ENCODE measurements at places on chromosomes 6 and 20.

DNA sequence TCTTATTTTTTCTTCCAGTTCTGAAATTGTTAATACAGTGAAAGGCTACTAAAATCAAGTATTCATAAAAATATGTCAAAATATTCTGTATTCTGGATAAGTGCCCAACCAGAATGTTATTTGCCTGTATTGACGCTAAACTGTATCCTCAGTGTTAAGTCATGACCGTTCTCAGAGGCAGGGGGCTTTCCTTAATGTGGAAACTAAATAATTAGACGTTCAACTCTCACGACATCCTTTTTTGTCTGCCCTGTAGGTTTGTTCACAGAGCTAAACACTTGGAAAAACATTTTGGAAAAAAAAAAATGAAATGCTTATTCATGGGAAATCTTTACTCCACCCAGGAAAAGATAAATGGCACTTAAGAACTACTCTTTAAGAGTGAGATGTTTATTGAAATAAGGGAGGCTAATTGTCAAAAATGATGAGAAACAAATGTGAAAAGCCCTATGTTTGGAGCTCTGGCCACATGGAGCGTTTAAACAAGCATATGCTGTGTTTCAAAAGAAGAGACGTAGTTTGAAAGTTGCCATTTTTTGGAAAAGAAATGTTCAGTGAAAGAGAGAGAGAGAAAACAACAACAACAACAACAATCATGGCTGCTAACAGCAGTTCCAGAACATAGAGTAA lies 453.1 kb upstream of the MARCKS start:
- no peak for DNase-seq

DNA sequence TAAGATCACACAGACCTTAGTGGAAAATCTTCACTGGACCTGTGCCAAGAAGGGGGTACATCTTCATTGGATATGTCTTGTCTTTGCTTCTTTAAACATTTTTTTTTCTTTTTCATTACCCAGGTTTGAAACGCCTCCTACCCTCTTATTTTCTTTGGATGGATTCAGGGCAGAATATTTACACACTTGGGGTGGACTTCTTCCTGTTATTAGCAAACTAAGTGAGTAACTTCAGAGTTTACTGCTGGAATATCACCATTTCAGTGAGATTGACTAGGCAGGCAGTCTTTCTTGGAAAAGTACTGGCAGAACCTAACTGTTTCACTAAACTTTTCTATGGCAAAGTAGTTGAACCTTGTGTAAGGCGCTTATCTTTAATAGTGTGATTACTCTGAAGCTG lies 47.0 kb downstream of the ENPP1 start:
- no peak for DNase-seq

DNA sequence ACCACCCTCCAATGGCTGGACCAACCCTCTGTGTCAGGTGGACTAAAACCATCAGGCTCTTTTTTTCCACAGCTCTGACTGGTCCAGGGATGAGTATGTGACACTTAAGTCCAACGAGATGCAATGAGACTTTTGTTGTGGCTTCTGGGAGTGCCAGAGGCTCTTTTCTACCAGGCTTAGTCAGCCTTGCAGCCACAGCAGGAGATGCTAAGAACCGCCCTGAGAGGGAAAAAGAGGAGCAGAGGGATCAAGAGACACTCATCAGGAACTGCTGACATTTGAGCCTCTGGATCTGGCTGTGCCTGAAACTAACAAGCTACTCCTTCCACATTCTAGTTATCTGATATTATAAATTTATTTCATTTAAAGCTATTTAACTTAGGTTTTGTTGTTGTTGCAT lies 270.9 kb upstream of the SULF2 start:
- DNase-seq, result no peak

DNA sequence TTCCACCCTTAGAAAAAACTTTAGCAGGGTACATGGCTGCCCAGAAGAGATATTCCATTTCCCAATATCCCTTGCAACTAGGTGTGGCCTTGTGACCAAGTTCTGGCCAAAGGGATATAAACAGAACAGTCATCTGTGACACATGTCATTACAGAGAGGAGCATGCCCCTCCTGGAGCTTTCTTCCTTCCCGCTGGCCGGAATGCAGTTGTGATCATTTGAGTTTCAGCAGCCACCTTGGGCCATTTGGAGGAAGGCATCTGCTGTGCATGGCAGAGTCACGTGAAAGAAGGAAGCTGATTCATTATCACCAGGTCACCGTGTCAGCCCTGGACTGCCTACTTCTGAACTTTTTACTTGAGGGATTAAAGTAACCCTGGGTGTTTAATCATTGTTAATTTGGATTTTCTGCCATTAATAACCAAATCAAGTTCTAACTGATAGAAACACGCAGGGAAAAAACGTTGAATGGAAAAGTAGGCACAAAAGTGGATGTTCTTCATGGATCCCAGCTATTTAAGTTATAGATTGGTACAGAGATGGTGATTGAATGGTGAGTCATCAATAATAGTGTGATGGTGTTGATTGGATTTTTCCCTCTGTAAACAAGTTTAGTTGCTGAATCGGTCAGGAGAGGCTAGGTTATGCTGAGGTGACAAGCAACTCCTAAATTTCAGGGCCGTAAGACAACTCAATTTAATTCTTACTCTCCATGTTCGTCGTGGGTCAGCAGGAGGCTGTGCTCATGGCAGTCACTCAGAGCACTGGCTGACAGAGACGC lies 80.7 kb upstream of the CCDC167 start:
- DNase-seq, result no peak

- DNase-seq, result no peak
Observed at GRCh38 chr6:118148561-118148960, 241.5 kb downstream of the SLC35F1 start.

- DNase-seq, result peak; percentile 56
Observed at GRCh38 chr6:49713346-49713745, at the start of gene CRISP2. Gene CRISP2 (minus strand): TSS chr6:49713543. CDS start chr6:49709196, 4,347 bp downstream.

- DNase-seq, result no peak
Observed at GRCh38 chr6:166987930-166988329, 11.3 kb upstream of the CEP43 start.

GRCh38 chr6:72622094-72622940 lies 453 bp downstream of the KCNQ5 start:
- DNase-seq, result peak; percentile 80

DNA sequence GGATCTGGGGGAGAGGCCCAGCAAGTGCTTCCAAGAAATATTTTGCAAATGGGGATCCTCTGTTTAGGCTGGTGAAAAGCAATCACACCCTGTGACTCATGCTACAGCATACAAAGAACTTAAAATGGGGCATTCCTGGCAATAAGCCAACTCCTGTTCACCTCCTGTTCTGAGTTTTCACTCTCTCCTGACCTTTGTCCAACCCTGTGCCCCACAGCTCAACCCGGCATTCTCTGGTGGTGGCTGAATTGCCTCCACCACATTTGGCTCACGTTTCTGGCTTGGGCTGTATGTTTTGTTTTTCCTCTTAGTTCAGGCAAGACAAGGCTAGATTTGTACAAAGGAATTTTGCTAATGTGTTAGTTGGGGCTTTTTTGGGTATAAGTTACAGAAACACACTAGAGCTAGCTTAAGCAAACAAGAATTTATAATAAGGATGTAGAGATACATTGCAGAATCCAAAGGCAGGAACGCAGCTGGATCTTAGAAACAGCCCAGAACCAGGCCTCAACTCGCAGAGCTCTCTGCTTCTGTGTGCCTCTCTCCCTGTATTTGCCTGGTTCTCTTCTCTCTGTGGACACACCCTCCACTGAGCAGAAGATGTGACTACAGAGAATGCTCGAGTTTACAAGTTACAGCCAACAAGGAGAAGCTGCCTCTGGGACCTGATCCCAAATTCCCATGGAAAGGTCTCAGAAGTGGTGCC lies 9.4 kb downstream of the ABCC10 start:
- peak; percentile 82 for DNase-seq

- no peak for DNase-seq
Observed at GRCh38 chr6:28729501-28730402, 194.0 kb downstream of the TRIM27 start.

DNA sequence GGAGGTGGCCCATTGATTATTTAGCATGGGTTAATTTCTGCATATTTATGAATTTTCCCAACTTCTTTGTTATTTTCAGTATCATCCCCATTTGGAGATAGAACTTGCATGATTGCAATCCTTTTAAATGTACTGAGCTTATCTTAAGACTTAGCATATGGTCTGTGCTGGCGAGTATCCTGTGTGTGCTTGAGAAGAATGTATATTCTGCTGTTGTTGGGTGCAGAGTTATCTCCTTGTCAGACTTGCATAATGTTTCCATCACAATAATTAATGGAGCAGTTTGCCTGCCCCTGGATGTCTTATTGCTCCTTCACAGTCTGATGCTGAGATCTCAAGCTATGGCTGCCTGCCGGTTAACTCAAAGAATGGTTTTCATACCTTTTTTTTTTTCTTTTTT lies 112.6 kb downstream of the CDYL start:
- DNase-seq, result no peak

GRCh38 chr6:31899882-31900722 lies 1.8 kb downstream of the ZBTB12 start:
- DNase-seq, result no peak

DNA sequence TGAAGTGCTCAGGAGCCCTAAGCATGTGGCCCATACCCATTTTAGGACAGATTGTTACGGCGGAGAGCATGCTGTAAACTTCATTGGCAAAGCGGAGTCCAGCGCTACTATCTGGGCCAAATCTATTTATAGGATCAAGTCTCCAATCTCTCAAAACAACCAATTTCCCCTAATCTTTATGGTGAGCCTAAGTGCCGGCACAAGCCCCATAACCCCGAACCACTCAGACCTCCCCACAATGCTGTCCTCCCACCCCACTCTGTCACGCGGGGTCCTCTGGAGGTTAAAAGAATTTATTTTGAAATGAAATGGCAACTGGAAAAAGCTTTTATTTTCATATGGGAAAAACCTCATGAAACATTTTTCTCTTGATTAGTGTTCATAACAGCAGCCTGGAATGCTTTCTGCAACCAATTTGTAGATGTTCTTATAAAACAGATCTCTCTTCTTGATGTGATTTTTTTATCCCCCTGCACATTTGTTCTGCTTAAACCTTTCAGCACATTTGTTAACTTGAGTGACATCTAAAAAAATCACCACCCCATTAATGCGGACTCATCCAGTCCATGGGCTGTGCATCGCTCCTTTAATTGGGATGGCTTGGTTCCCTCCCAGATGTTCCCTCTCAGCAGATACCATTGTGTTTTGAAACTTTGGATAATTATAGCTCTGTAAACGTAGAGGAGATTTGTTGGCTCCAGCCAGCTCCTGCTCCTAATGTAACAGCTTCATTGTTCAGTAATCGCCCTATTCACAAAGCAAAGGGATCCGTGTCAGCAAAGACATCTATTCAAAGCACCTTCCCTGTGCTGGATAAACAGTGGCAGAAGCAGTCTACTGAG lies 323.6 kb downstream of the CD83 start:
- DNase-seq, result peak; percentile 82

DNA sequence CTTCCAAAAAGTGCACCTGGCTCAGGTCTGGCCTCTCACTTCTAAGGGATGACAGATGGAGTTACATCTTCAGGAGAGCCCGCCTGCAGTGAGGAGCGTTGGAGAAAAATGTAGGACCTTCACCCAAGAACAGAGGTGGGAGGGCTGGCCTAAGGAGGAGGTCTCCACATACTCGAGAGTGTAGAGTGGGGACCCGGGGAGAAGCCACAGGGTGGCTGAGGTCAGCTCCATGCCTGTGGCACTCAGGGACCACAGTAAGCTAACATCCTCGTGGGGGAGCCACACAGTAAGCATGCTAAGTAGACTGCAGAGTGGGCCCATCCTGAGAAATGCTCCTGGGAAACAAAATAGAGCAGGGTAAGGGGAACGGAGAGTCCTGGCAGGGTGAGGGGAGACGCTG lies 24.0 kb downstream of the AAR2 start:
- no peak for DNase-seq

DNA sequence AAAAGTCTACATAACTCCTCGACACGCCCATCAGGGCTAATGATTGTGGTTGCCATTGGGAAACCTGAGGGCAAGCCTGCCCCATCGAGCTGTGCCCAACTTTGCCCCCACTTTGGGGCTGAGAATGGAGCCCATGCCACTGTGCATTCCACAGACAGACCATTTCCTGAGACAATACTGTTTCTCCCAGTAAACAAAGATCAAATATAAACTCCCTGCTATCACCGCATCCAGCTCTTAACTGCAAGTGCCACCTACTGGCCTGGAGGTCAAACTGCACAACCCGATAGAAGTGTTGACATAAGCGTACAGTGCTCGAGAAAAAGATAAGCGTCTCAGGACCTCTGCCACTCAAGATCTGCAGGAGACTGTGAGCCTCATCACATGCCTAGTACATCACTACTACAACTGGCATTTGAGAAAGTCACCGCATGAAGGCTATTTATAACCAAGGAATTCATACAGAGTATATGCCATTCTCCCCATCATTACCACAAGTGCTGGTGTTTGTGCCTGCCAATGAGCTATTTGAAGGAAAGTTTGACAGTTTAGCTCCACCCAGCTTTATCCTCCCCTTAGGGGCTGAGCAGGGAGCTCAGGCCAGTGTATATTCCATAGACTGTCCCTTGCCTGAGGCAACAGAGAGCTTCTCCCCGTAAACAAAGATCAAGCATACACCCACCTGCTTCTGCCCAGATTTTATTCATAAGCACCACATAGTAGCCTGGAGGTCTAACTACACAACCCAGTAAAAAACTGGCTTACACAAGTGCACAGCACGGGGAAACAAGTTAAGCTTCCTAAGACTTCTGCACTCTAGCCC lies 4.5 kb upstream of the DEFB126 start:
- DNase-seq, result no peak

- DNase-seq, result no peak
Observed at GRCh38 chr20:3930265-3931206, 41.3 kb downstream of the PANK2 start.

- no peak for DNase-seq
Observed at GRCh38 chr20:48659858-48660257, 167.9 kb downstream of the PREX1 start.

GRCh38 chr6:16659466-16660156 lies 101.6 kb downstream of the ATXN1 start:
- DNase-seq, result no peak

GRCh38 chr6:11017090-11017489 lies 27.0 kb downstream of the ELOVL2 start:
- no peak for DNase-seq

DNA sequence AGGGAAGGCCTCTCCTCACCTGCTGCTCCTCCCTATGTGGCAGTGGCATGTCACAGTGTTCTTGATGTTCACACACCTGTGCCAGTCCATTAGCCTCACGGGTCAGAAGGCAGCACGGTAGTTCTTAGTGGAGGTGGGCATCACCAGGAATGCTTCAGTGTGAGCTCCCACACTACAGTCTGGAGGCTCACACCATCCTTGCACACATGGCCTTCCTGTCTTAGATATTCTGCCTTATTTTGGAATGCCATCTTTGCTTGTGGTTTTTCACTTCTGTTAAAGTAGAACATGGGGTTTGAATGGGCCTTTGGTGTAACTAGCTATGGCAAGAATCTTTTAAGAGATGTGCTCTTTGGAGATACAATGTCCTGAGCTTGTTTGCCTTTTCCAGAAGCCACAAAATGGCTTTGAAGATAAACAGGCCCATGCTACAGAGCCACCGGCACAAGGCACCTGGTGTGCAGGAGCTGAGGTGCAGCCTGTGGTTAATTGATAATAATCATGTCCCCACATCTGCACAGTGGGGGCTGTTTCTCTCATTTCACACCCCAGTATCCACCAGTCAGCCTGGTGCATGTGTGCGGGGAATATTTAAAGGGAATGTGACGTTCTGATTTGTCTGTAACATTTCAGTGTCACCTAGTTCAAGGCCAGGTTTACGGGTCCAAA lies 3.2 kb upstream of the SLC17A9 start:
- no peak for DNase-seq

Data from eye (tissue), 1 donor.